ENCODE measurements at places on chromosomes 7 and 10.
A peak's percentile ranks its signal among the peaks of the same experiment; 100 is the strongest.

DNA sequence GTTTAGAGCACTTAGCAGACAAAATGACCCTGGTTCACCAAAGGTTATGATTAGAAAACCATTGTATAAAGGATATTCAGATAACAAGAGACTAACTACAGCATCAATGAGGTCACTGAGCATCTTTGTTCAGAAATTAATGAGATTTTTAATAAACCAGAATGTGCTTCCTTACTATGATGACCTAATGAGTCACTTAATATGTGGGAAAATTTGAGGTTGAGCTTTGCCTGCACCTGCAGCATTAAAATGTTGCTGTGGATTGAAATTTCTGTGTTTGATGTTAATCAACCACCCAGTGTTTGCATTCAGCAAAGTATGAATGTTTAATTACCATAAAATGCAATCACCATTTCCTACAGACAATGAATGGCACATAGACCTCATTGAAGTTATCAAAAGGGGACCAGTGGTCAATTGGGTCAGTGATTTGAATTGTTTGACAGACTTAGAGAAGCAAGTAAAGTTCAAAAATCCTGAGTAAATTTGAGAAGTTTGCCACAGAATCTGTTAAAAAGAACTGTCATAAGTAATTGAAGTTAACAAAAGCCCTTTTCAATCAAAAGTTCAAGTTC is 45.8 kb downstream of the EXOC6 start:
- no peak for DNase-seq

- DNase-seq = no peak
Measured at GRCh38 chr7:2431260-2431867, 28.0 kb downstream of the CHST12 start.

- no peak for DNase-seq
Measured at GRCh38 chr10:30861221-30861620, 170.4 kb downstream of the ZNF438 start.

DNA sequence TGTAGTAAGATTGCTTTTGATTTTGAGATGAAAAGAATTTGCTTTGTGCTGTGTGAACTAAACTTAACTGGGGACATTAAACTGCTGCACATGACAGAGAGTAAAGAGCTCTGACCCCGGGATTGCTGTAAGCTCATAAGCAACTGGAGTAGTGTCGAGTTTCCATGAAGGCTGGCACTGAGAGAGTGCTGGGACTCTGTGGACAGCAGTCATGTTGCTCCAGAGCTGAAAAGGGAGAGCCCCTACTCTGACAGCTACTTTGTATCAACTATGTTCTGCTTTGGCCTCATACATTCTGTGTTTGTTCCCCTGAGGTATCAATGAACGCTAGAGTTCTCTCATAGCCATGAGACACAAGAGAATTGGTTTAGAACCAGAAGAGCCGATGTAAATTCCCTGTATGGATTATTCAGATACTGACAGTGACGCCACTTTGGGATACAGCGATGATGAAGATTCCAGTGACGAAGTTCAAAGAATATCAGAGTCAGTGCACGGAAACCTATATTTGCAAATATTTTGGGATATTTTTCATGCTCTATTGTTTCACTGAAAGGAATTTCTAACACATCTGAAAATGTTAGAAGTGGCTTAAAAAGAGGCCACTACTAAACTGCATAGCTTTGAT is 185.9 kb upstream of the DKK1 start:
- no peak for DNase-seq

GRCh38 chr10:98391065-98391464 is 23.9 kb downstream of the PYROXD2 start:
- DNase-seq = no peak

GRCh38 chr10:23258516-23258915 is 66.4 kb downstream of the PTF1A start:
- no peak for DNase-seq

DNA sequence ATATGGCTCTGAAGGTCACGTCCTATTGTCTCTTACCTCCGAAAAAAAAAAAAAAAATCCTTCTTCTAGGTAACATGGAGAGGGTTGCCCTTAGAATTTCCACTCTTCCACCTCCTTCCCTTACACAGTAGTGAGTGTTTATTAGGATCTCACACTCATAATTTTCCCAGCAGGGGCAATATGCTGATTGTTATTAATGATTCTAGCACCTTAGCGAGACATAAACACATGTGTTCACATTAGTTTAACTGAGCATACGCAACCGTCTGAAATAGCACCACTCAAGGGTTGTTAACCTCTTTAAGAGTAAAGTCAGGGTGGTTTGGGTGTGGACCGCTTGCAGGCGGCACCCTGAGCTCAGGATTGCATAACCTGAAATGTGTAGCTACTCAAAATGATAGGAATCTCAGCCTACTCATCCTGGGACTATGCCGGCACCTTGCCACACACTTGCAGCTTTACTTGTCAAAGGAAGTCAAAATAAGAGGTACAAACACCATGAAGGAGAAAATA is 52.2 kb downstream of the CPEB3 start:
- DNase-seq = peak; percentile 74

DNA sequence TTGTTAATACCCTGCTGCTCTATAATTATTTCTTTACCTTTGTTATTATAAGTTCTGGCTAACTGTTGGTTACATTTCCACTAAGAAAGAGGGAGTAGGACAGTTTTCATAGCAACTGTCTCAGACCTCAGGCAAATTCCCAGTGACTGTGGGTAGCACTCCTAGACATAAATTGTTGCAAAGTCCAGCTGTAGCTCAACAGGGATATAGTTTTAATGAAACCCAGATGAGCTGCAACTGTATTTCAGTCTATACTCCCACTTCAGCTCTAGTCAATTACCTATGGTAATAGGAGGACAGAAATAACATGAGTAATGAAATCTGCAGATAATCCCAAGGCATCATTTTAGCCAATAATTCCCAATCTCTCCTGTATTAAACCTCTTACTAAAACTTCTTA is 103.0 kb upstream of the SEMA3A start:
- no peak for DNase-seq

- DNase-seq = no peak
Measured at GRCh38 chr10:58479045-58479444, 33.6 kb upstream of the BICC1 start.

GRCh38 chr10:132762267-132762666 is 23.7 kb downstream of the NKX6-2 start:
- DNase-seq = no peak

DNA sequence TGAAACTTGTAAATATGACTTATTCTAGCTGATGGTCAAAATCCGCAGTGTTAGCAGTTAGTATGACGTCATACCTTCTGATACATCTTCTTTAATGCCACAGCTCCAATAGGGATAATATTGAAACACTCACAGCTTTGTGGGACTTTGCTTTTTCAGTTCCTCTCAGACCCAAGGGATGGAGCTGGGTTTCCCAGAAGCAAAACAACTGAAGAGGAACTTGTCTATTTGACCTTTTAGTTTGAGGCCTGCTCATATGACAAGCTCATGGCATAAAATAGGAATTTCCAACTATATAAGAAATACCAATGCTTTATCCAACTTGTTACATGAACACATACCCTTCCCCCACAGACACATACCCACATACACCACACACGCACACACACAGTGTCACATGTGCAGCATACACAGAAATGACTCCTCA is 31.6 kb upstream of the C10orf67 start:
- DNase-seq = no peak

DNA sequence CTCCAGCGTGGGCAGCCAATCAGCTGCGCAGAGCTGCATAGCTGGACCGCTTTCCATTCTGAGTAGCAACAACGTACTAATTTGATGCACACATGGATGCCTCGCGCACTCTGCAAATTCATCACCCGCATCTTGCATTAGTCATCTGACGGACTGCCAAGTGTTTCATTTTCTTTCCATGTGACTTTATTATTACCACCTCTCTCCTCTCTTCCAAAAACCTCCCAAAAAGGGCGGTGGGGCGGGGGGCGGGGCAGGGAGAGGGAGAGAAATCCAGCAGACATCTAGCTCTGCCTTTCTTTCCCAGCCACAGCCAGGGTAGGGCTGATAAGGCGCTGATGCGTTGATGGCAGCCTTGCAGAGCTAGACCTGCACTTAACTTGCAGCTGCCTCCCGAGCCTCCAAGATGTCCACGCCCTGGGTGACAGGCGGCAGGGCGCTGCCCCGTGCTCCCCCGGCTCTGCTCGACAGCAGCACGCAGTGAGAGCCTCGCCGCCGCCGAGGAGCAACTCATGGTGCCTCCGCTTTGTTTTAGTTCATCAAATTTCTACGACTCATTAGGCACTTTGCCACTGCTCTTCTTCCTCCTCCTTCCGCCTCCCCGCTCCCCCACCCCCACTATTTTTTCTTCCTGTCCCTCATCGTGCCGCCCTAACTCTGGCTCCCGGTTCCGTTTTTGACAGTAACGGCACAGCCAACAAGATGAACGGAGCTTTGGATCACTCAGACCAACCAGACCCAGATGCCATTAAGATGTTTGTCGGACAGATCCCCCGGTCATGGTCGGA is 147.3 kb downstream of the CELF2 start:
- peak; percentile 49 for DNase-seq

DNA sequence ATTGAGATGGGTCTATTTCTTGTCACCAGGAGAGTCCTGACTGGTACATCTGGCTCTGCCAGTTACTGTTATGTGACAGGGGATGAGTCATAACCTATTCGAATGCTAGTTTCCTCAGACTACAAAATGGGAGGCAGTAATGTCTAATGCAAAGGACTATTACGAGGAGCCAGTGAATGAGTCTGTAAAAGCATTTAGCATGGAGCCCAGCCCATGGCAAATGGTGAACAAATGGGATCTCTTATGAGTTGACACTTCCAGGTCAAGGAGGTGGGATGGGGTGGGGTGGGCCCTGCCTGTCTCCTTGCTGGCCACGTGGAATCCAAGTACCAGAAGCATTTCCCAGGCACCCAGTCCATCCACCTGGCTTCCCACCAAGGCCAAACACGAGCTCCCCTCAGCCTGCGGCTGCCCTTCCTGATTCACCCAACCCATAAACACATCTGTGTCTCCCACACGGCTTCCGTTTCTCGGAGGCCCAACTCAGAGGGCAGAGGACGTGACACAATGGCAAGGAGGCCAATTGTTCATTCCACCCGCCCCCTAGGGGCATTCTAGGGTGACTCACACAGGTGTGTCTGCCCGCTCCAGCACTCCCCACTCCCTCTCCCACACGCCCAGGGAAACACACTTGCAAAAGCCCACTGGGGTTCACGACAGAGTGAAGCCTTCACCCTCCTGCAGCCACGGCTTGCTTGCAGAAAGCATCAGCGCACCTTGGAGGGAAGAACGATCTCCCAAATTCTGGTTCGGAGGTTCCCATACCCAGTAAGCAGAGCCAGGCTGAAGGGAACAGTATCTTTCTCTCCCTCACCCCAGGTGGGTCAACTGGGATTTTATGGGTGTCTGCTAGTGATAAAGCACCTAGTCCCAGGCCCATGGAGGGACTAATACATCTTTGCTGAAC is 109.8 kb downstream of the SH3PXD2A start:
- no peak for DNase-seq

DNA sequence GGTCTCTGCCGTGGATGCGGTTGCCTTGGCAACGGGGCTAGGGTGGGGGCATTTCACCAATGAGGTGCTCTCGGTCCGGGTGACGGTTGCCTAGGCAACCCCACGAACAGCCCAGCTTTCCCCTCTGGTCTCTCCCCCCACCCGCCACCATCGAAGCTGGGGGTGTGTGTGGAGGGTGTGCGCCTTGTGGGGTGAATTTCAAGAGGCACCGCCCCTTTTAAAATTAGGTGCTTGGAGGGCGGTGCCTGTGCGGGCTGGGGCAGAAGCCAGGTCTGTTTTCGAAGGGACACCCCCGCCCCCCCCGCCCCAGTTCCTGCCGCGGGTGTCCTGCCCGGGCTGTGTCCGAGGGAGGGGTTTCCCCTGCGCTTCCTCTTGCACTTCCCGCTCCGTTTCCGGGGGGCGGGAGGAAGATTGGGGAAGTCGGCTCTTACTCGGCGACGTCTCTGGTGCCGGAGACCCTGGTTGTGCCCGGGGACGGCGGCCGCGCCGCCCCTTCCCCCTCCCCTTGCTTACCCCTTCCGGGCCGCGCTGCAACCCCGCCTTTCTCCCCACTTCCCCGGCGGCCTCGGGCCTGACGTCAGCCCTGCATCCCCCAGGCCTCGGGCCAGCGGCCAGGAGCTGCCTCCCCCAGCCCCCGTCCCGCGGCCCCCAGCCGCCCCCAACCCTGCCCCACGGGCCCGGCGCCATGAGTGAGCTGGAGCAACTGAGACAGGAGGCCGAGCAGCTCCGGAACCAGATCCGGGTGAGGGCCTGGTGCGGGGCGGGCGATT is 2.2 kb downstream of the GNB2 start:
- no peak for DNase-seq

- DNase-seq = no peak
Measured at GRCh38 chr7:128197589-128197988, 43.5 kb upstream of the LEP start.

DNA sequence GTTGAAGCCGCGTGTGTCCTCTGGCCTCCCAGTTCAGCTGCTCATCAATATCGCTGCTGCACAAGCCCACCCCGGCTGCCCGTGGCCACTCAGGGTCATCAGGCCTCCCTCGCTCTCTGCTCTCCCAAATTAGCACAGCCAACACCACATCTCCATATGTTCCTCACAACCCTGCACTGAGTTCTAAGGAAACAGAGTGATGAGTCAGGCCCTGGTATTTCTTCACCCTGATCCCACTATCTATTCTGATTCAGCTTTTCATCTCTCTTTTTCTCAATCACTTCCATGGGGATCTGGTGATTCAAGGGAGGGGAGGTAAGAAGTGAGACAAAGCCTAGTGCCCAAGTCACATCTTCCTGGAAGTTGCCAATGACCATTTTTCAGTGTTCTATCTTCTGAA is 23.8 kb downstream of the CYTH3 start:
- DNase-seq = peak; percentile 98

- DNase-seq = no peak
Measured at GRCh38 chr7:129434675-129435318, 565 bp downstream of the STRIP2 start.

DNA sequence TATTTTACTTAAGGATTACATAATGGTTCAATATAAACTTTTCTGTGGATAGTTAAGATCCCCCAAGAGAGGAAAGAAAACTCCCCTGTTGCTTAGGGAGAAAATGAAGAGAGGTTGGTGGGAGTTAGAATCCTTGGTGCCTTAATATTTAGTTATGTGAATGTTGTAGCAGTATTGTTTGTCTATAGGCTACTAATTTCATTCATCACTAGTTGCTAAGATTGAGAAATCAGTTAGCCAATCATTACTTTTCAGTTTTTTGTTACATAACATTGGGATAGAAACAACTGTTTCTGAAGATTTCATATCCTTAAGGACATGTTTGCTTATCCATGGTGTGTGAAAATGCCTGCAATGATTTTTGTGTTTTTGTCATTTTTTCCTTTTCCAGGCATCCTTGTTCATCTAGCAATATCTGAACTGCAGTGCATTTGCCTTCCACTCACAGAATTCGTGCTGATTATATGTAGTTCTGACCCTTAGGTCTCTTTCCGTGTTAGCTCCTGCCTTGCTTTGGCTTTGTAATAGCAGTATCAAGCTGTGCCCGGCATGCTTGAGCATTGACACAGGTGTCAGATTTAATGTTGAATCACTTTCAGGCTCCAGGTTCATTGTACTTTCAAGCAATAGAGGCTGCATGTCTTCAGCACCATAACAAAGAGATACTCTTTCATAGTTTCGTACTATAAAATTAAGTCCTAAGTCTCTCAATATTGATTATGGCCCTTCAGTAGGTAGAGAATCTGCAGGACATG is 85.0 kb downstream of the PODXL start:
- DNase-seq = no peak

GRCh38 chr7:128427289-128427891 is 17.6 kb upstream of the IMPDH1 start:
- no peak for DNase-seq
